ENCODE measurements at places on chromosomes 6 and 20.

DNA sequence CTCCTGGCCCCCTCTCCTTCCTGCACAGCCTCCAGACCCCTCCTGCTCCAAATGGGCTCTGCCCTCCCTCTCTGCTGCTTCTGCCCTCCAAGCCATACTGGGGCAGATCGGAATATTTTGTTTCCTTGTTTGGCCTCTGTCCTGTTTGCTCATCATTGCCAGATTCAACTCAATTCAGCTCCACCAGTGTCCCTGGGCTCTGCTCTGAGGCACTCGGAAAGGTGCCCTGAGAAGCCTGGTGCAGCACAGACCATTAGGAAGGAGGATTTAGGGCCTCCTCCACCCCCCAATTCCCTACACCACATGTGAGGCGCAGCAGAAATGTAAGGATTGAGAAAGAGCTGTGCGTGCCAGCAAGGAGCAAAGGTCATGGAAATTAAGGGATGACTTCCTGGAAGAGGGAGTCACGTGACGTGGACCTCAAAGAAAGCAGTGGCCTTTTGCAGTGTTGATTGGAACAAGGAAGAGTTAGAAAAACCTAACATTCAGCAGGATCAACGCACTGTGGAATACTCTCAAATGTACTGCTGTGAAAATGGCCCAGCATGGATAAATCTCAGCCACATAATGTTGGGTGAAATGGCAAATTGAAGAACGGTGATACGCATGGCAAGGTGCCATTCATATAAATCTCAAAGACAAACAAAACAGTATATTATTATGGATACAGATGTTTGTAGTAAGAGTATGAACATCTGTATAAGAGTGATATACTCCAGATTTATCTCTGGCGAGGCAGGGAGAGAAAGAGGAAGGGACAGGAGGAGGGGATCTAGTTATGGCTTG, 229.5 kb upstream of the RNF24 start:
- no peak for DNase-seq

- DNase-seq: no peak
Measured at GRCh38 chr20:38975539-38976120, 13.5 kb downstream of the DHX35 start.

DNA sequence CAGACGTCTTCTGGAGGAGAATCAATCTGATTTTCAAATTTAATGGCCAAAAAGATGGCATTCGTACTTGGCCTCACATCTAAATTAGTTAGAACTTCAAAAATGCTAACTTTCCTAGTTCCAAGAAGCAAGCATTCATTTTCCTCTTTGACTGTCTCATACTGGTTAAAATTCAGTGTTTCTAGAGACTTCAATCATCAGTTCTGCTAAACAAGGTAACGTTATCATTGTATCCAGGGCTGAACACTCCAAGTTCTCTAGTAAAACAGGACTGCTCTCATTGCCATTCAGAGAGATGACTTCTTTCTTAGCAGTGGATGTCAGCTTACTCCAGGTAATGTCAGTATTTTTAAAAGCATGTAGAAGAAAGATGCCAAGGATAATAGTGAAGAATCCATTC, 34.6 kb upstream of the ENTPD6 start:
- DNase-seq: no peak

DNA sequence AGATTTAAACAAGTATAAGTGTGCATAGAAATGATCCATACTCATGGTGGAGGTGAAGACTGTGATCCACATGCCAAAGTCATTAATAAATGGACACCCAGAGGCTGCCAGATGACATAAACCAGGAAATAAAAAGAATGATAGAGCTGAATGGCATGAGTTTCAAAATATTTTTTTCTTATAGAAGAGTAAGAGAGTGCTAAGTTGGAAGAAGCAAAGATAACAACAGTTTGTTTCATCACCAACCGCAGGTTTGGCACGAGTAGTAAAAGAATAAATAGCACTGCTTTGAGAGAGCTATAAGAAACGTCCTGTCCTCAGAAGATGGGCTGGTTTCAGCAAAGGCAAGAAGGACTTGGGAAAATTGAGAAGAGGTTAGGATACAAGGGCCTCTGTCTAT, 246.9 kb downstream of the UBE3D start:
- no peak for DNase-seq

GRCh38 chr6:42693725-42694323, 28.6 kb downstream of the PRPH2 start:
- no peak for DNase-seq

- DNase-seq: no peak
Measured at GRCh38 chr20:6864740-6865139, 97.3 kb downstream of the BMP2 start.

GRCh38 chr6:144285798-144286502, 815 bp downstream of the UTRN start:
- no peak for DNase-seq

DNA sequence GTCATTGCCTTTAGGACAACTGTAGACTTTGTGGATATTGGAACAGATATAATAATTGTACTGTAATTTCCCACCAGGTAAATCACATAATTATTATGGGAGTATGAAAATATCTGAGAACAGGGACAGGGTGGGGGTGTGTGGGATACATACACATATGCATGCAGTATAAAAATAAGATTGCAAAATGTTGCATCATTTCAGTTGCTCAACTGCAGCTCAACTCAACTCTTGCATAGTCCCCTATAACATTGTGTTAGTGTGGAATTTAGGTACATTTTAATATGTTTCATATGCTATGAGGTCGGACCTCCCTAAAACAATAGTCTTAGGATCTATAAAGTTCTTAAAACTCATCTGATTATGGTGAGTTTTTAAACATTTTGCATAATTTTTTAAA, 275.0 kb upstream of the FLRT3 start:
- no peak for DNase-seq

All from NCI-H446 (cell line).